Fibroblast of the aortic adventitia (primary cell): ENCODE measurements at places on chromosomes 6 and 20. TPM values are rescaled to one million over a fixed set of nuclear protein-coding genes. Genes with fewer than 3 reads are reported as not detected.

Gene SMLR1
- total RNA-seq: not detected in 2 replicates

Gene TNFRSF21
- 13.8 and 17.7 TPM in 2 replicates for total RNA-seq

Gene NOTCH4
- 1.1 and 2.2 TPM in 2 replicates for total RNA-seq

Gene BPIFA1
- total RNA-seq: not detected in 2 replicates

Gene TFEB
- 5.1 and 6.8 TPM in 2 replicates for total RNA-seq

Gene PRR18
- total RNA-seq: not detected in 2 replicates

Gene PRICKLE4
- 0.45 and 6.3 TPM in 2 replicates for total RNA-seq

Gene RIMS1
- total RNA-seq: 0.63 TPM in 1 of 2 replicates, not detected in the other

Gene PACSIN1
- not detected in 2 replicates for total RNA-seq

Gene WFDC12
- not detected in 2 replicates for total RNA-seq
